ENCODE measurements at places on chromosomes 4 and X.

- DNase-seq: no peak
These were observed 202.0 kb downstream of the DCLK2 start for GRCh38 chr4:150280081-150280895.

DNA sequence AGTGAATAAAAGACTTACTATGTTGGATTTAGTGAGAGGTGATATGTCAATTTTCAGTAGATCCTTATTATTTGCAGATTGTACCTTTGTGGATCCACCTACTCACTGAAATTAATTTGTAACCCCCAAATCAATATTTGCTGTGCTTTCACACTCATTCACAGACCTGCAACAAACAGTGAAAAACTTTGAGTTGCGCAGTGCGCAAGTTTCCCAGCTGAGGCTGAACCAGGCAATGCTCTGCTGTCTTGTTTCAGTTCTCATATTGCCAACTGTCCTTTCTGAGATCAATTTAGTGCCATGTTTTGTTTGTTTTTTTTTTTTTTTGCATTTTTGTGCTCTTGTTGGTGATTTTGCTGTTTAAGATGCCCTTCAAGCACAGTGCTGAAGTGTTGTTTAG lies 40.8 kb upstream of the LEF1 start:
- no peak for DNase-seq

GRCh38 chr4:112910109-112910736 lies 139.2 kb upstream of the ANK2 start:
- no peak for DNase-seq

DNA sequence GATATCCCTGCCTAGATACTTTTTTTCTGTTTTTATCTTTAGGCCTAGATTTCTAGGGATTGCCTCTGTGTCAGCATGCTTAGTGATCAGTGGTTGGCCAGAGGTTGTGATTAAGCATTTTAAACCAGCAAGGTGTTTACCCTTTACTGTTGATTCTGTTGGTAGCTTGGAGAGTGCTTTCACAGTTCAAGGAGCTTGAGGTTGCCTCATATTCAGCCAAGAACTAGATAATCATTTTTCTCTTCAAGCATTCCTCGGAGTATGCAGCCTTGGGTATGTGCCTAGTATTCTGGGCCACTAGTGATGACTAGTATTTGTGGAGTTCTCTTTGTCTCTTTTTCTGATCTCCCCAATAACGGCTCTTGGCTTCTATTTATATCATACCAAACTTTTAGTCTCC lies 20.4 kb downstream of the APOOL start:
- no peak for DNase-seq

Measured in stimulated activated CD4-positive, alpha-beta T cell treated with anti-CD3 and anti-CD28 coated beads, Interleukin-1b, Interleukin-23, amount 100 ng/mL, for 1 hour (primary cell).